ENCODE measurements at places on chromosomes 3 and 15.

- no peak for DNase-seq
Observed at GRCh38 chr3:76949462-76949861, 90.4 kb upstream of the ROBO2 start.

DNA sequence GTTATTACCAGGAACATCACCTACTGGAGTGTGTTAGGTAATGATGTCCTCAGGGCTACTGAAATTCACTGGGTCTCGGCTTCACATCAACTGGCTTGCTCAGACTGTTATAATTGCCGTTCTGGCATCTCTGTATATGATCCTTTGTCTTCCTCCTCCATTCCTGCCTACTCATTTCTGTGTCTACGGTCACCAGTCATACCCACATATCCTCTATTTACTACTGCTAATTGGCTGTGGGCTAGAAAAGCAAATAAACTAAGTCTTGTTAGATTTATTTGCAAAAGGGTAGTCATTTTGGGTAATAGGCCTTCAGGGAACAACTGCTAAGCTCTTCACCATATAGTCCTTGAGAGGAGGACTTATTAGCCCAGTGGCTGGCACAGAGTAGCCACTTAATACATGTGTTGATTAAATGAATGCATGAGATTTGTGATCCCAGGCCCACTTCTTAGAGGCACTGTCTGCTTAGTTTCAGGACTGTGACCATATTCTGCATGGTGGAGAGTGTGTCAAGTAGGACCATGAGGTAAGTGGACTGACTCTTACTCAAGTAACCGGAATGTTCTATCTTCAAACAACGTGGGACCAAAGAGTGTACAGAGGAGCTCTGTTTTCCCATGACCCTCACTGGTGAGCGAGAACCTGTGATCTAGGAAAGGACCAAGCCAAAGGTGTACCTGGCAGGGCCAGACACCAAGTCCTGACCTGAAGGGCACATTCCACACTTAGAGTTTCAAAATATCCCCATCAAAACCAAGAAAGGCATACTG lies 13.2 kb downstream of the ZDHHC3 start:
- peak; percentile 65 for DNase-seq

GRCh38 chr3:24680214-24680967 lies 185.7 kb upstream of the THRB start:
- no peak for DNase-seq

- DNase-seq, result no peak
Observed at GRCh38 chr15:29570121-29570947, 251.9 kb downstream of the TJP1 start.

GRCh38 chr3:14344351-14344750 lies 58.1 kb upstream of the SLC6A6 start:
- DNase-seq, result no peak
